Ureter (tissue), 1 donor: ENCODE measurements at places on chromosomes 2 and 18. TPM values are rescaled to one million over a fixed set of nuclear protein-coding genes. Genes with fewer than 3 reads are reported as not detected.
A peak's percentile ranks its signal among the peaks of the same experiment; 100 is the strongest.

- no peak for DNase-seq
Measured at GRCh38 chr2:108459441-108459840, 10.4 kb downstream of the GCC2 start.

DNA sequence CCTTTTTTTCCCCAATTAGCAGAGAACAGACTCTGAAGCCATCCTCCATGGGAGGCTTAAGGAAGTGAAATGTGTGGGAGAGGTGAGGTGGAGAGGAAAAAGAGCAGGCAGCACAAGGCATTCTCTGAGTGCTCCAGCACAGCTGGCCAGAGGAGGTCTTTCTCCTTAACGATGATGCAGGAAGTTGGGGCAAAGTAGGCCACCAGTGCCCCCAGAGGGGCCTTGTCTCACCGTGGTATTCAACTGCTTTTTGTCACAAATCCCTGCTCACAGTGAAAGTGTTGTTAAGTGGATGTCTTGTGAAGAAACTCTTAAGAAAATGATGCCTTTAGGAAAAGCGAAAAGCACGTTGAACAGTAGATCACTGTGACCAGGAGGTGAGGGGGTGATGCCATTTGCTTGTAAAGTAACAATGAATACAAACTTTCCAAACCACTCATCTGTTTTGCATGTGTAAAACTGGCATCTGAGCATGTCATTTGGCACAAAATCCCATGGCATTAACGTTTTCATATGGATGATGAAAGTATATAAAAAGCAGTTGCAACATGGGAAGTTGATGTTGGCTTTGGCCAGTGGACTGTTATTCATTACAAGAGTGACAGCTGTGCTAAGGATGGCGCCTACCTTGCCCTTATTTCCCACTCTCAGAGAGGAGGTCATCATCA lies 49.2 kb upstream of the CDC42EP3 start:
- DNase-seq = no peak

Gene ATG4B
- 82.9 TPM for total RNA-seq

DNA sequence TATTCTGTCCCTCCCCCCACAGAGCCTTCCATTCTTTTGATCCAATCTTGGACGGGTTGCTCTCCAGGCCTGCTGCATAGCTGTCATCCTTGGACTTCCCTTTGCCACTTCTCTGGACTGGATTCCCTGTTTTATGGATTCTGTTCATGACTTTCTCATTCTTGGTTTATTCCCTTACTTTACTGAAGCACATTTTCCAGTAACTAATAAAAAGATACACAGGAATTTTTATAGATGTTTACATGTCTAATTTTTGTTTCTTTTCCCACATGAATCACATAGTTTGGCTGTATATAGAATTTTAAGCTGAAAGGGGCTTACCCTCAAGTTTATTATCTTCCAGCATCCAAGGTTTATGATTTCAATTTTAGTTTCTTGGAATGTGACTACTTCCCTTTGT lies 37.9 kb downstream of the GDF7 start:
- DNase-seq = no peak

Gene SIGLEC15
- 8.4 TPM for total RNA-seq

Gene POTEE
- total RNA-seq = 0.29 TPM

DNA sequence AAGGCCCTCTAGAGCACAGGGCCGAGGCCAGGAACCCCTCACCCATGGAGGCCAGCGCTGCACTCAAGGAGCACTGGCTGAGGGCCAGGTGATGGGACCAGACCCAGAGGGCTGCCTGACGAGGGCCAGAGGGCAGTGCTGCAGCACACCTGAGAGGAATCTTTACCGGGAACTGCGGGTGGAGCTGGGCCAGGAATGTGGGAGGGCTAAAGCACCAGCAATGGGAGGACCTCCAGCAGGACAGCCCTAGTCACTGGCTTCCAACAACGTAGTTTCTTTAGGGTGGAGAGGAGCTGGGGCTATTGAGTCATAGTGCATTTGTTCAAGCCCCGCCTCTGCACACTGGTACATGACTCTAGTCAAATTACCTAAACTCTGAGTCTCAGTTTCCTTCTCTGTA lies 143.4 kb downstream of the TMEM17 start:
- no peak for DNase-seq

DNA sequence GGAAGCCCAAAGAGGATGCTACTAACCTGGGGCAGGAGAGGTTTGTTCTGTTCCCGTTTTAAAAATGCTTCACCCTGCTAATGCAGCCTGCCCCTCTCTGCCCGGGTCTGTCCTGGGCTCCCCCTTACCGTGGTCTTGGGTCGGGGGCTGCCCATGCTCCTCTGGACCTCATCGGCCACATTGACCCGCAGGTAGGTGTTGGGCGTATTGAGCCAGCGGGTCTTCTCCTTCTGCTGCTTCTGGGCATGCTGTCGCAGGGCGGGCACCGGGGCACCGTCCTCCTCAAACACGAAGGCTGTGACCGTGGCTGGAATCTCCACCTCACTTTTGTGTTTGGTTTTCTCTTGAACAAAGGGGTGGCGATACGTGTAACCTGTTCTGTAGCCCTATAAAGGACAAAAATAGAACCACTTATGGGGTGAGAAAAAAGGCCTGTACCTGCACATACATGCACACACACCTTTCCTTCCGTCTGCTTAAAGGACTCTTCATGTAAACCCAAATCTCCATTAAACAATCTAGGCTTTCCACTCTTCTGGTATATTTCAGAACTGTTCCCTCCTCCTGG lies 89.3 kb downstream of the ADD2 start:
- DNase-seq = no peak

DNA sequence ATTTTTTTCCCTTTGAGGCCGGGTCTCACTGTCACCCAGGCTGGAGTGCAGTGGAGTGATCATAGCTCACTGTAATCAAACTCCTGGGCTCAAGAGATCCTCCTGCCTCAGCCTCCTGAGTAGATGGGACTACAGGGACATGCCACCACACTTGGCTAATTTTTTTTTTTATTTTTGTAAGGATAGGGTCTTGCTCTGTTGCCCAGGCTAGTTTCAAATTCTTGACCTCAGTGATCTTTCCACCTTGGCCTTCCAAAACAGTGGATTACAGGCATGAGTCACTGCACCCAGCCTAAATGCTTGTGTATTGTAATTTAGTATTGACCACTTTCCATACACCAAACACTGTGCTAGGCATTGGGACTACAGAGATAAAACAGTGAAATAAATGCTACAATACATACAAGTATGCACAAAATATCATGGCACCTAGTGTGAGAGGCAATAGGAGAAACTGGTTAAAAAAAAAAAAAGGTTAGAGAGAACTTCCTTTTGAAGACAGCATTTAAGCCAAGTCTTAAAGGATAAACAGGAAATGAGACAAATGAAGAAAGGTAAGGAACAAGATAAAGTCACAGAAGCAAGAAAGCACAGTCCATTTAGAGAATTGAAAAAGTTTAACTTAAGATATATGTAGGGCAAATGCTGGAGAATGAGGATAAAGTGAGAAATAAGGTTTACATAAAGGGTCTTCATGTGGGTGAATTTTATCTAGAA lies 113.4 kb downstream of the GORASP2 start:
- no peak for DNase-seq

Gene ZNF638
- 209 TPM for total RNA-seq

DNA sequence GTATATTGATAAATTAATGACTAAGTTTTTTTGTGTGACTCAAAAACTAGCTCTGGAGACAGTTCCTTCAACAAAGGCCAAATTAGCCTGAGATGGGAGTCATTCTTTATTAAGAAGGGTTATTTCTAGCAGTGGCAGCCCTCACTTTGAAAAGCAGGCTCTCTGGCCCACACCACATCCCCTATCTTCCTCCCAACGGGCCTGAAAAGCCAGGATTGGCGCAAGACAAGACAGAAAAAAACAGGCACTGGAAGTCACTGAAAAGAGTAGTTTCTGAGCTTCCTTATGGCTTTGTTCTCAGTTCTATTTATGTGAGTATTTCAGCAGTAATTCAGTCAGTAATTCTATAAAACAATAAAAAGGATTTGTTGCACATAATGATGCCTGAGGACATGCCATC lies 149.0 kb downstream of the LAMA3 start:
- no peak for DNase-seq

- DNase-seq = no peak
Measured at GRCh38 chr2:834233-834632, 116.4 kb upstream of the SNTG2 start.

- DNase-seq = no peak
Measured at GRCh38 chr2:219252084-219252483, 959 bp upstream of the TUBA4B start.

Gene GRHL1
- 61.6 TPM for total RNA-seq

DNA sequence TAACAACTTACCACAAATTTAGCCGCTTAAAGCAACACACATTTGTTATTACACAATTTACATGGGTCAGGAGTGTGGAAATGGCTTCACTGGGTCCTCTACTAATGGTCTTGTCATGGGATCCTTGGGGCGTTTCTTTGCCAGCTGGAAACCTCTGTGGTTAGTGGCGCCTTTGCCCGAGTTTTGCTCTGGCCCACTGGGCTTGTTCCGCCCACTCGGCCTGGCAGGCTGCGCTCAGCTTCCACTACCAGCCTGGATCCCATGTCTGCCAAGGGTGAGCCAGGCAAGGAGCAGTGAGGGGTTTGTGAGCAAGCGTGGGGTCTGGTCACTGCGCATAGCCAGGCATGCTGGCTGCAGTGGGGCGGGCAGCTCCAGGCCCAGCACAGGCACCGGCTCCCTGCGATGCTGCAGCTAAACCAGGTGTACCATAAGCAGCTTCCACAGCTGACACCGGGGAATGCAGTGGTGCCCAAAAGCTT lies 16.2 kb upstream of the MBD2 start:
- no peak for DNase-seq

GRCh38 chr2:193963472-193964119 lies 1693.4 kb upstream of the SLC39A10 start:
- DNase-seq = no peak

DNA sequence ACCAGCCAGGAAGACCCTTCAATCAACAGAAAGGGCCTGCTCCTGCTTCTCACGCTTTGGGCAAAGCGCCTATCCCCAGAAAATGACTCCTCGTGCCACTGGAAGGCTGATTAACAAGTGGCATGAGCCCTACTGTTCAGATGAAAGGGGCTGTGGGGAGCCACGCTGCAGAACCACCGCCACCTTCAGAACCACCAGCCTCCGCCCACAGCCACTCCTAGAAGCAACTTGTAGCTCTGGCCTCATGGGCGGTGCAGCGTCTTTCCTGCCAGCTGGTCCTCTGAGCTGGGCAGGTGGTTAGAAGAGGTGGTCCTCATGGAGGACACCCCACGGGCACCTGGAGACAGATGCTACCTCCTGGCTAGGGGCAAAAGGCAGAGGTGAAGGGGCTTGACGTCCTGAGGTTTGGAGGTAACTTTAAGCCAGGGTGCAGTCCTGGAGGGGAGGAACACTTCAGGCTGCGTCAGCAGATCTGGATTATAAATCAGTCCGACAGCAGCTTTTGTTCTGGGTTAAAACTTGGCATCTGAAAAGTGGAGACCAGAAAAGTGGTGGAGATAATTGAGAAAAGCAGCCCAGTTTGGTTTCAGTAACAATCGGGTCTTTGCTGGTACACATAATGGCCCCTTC lies 861 bp upstream of the SEMA4C start:
- DNase-seq = peak; percentile 75

GRCh38 chr18:24486684-24487083 lies 26.2 kb downstream of the HRH4 start:
- no peak for DNase-seq

Gene SPC25
- total RNA-seq = 0.47 TPM

GRCh38 chr2:61327173-61327572 lies 143.7 kb downstream of the USP34 start:
- no peak for DNase-seq

Gene ATP6V1B1
- total RNA-seq = 2.4 TPM

DNA sequence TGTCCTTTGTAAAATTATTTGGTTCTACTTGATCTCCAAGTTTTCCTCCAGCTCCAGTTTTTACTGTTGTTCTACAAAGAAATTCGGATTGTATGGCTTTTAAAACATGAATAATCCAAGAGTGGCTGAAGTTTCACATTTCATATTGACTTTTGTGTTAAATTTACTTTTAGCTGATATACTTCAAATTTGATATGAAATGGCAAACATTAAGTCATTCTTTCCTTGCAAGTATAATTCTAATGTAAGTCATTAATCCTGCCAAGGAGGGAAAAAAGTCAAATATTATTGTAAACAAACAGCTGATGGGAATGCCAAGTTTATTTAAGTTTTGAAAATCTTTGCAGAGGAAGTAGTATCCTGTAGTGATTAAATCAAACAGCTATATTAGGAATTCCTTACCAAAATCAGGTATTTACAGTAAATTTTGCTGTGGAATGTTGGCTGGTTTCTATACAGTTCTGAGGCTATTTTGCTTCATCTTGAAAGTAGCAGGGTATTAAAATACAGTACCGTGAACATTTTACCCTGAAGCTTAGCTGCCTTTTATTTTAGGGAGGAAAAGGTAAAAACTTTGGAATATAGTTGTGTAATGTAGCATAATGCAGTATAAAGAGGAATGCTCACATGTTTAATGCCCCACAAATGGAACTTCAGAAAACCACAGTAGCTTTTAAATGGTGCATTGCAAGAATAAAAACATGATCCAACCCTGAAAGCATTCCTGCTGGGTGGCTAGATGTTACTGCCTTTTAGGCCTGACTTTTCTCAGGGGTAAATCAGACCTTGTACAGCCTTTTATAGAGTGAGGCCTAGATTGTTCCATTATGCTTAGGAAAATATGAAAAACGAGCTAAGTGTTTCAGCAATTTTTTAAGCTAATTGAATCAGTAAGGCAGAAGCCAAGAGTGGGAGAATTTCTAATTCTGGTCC lies 62.7 kb upstream of the NT5C1B start:
- DNase-seq = no peak

GRCh38 chr2:242058116-242058680 lies 188.7 kb downstream of the RTP5 start:
- no peak for DNase-seq

GRCh38 chr2:18369760-18370159 lies 190.7 kb downstream of the RDH14 start:
- no peak for DNase-seq

Gene AMER3
- not detected for total RNA-seq

Gene SLC14A1
- total RNA-seq = 136 TPM

Gene FSHR
- total RNA-seq = not detected

DNA sequence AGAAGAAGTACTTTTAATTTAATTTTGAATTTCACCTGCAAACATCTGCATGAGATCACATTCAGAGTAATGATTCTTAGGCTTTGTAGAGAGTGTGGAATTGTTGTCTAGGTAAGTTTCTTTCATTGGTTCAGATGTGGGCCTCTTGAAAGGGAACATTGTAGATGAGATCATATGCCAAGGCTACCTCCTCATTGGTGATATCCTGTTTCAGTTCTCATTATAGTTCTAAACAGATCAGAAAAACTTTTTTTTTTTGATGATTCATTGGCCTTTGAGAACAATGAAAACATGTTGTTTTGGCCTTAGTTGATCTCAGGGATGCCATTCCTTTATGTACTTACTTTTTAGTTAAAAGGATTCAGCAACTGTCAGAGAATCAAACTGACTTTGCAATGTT lies 44.5 kb downstream of the EML6 start:
- DNase-seq = no peak

Gene DCDC2C
- total RNA-seq = not detected

DNA sequence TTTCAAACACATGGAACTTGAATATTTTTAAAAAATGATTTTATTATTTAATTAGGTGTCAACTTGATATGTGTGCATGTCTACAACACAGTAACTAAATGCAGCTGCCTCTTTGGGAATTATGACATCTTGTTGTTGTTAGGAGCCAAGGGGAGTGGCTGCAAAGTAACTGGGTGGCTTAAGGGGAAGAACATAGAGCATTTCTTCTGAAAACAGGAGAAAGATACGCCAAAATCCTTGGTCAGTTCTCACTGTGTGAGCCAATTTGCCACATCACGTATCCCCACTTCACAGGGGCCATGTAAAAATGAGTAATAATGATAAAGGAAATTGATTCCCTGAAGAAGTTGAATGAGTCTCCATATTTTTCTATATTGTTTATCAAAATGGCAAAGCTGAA lies 309.8 kb upstream of the COL3A1 start:
- no peak for DNase-seq

Gene RGPD3
- total RNA-seq = 0.10 TPM

Gene FSIP2
- total RNA-seq = 5.8 TPM
